ENCODE measurements at places on chromosomes 1 and 21.

DNA sequence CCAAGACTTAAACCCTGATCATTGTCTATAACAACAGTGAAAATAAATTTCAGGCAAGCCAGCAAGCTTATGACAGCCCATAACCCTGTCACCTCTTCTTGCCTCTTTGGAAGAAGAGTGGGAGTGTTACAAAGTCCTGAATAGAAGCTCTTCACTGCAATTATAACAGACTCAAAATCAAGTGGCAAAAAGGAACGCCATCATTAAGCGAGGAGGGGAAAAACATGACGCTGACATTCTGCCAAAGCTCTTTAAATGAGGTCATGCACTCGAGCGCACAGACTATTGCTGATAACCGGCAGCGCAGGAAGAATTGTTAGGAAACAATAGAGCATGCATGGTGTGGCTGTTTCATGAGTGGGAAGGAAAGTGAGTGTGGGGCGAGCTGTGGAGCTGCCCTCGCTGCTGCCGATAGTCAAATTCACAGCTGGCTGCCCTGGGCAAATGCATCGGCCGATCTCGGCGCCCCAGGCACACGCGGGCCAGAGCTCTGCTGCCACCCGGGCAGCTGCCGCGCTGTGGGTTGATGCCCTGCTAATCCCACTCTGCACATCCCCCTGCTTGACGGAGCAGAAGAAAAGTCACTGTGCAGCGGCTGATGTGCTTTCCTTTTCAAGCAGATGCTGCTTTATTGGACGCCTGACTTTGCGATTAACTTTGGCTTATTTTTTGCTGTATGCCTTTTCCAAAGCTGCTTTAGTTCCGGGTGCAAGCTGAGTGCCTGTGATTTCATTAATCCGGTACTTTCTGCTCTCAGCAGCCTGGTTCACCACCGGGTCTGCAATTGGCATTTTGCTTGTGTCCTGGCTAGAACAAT lies 102.4 kb upstream of the ST6GALNAC5 start:
- no peak for DNase-seq

DNA sequence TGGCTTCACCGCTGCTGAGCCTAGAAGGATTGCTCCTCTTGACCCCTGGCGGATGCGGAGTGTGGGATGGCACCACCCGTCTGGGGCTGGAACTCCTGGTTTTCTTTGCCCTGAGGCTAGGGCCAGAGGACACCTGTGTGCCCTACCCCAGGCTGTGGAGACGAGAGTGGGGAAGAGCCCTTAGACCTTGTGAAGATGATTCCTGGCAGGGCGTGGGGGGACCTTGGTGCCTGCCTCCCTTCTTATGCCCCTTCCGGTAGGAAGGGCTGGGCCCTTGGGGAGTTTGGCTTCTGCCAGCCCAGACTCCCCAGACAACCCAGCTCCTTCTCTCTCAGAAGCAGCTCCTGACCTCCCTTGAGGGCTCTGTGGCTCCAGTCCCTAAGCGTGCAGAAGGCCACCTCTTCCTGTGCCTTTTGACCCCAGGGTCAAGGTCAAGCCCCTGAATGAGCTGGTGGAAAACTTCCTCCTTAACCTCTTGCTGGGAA lies 891 bp downstream of the RPS6KA1 start:
- no peak for DNase-seq

- no peak for DNase-seq
These were observed 149.3 kb upstream of the TNR start for GRCh38 chr1:175892686-175893085.

- no peak for DNase-seq
These were observed 227.4 kb downstream of the SDCCAG8 start for GRCh38 chr1:243483071-243483771.

DNA sequence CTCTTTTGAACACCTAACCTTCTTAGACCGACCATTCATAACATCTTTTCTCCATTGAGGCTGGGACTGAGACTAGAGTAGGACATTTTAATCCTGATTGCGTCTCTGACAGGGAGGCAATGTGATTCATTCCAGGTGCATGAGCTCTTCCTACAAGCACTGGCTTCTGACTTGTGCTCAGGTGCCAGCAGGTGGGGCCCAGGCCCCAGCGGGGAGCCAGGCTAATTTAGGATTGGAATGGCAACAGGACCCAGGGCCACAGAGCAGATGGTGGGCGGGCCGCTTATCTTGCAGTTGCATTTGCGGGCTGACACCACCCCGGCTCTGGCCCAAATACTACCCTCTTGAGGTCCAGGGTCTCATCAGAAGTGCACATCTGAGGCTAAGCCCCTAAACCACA lies 4.1 kb downstream of the GPA33 start:
- no peak for DNase-seq

DNA sequence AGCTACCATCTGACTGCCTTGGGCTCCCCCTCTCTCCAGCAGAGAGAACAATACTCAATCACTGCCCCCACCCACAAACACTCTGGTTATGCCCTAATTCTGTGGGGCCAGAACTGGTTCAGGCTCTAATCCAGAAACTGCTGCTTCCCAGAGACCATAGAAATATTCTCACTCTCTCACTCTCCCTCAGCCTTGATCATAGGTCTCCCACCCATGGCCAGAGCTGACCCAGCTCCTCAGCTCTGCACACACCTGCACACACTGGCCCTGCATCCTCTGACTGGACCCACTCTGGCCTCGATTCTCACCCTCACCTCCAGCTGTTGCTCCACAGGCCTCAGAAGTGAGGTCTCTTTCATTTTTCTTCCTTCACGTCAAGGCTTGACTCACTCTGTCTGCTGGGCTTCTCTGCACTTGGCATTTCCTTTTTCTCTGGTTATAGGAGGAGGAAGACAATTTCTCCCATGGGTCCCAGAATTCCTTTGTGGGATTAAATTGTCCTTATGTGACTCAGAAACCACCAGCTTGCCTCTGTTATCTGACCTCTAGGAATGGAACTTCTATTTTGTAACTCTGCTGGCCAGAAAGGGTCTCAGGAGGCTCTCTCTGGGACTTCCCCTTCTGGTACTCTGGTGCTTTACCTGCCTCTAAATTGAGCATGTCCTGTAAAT lies 15.6 kb upstream of the ZMYM6 start:
- no peak for DNase-seq

GRCh38 chr1:58786184-58786926 lies 2.5 kb upstream of the JUN start:
- DNase-seq, result no peak

DNA sequence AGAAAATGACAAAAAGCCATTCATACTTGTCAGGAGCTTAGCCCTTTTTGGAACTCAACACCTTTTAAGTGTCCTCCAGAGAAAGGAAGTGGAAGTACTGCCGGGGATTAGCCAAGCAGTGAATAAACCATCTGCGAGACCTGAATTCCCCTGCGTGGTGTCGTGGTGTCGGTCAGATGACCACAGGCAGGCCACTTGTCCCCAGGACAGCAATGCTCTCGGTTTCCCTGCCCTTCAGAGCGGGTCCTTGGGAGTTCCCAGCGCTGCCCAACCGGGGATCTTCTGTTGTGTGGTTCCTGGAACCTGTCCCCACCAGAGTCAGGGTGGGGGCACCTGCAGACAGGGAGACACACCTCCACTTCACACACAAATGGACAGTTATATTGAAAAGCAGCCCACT lies 9.2 kb downstream of the GPR157 start:
- DNase-seq, result no peak

Data from adrenal gland (tissue), 19 donors.